ENCODE measurements at places on chromosomes 4 and X.
A peak's percentile ranks its signal among the peaks of the same experiment; 100 is the strongest.

DNA sequence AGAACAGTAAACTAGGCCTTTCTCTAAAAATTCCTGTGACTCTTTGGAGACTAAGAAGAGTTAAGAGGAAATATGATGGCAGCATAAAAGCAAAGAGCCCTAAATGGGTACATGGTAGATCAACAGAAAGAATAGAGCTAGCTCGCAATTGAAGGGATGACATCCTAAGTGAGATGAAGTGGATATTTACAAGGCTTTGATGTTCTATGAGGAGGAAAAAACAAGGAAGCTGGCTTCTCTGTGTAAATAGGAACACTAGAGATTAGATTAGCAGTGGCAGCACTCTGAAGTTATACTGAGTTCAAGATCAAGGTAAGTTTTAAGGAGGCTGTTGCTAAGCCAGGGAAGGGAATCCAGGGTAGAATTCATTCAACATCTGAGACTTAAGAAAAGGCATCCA, 73.1 kb upstream of the MBNL3 start:
- no peak for DNase-seq

- DNase-seq: no peak
Measured at GRCh38 chr4:965048-965765, 8.2 kb downstream of the DGKQ start.

- DNase-seq: no peak
Measured at GRCh38 chr4:106548446-106549044, 180.0 kb upstream of the GIMD1 start.

DNA sequence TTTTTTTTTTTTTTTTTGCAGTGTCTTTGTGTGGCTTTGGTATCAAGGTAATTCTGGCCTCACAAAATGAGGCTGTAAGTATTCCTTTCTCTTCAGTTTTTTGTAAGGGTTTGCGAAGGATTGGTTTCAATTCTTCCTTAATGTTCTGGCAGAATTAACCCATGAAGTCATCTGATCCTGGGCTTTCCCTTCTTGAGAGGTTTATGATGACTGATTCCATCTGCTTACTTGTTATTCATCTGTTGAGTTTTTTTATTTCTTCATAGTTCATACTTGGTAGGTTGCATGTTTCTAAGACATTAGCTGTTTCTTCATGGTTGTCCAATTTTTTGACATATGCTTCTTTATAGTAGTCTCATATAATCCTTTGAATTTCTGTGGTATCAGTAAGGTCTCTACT, 181.4 kb upstream of the PDE5A start:
- no peak for DNase-seq

- DNase-seq: no peak
Measured at GRCh38 chr4:123477711-123478209, 81.2 kb downstream of the SPRY1 start.

- DNase-seq: peak; percentile 52
Measured at GRCh38 chr4:185504098-185505047, 30.9 kb downstream of the PDLIM3 start.

DNA sequence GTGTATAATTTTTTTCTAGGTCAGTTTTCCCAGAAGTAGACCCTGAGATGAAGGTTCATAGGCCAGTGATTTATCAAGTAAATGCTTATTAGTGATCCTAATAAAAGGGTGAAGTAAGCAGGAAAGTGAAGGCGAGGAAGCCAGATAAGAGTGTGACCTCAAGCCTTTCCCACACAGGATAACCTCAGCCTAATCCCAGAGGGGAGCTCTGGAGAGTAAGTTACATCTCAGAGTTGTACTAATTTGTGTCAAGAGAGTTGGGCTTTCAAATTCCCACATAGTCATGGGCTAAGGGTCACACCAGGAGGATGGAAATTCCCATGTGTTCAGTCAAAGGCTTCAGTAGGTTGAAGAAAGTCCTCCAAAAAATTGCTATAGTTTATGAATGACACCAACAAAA, 191.4 kb downstream of the ADGRA3 start:
- DNase-seq: no peak

DNA sequence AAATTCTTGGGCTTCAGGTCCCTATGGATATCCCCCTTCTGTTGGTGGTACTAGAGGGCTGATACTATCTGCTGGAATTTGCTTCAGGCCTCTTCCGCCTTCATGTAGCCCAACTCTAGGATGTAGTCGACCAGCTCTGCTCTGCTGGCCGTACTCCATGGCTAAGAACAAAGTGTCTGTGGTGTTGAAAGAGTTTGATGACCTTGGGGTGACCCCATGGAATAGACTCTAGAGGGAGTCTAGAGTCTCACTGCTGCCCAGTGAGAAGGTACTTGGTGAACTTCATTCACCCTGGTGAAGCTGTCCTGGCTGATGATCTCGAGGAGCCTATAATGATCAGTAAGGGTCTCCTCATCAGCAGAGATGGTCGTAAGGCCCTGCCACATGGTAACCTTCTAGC, 11.7 kb downstream of the SOWAHB start:
- no peak for DNase-seq

GRCh38 chr4:98512918-98513317, 145.5 kb downstream of the TSPAN5 start:
- DNase-seq: no peak

DNA sequence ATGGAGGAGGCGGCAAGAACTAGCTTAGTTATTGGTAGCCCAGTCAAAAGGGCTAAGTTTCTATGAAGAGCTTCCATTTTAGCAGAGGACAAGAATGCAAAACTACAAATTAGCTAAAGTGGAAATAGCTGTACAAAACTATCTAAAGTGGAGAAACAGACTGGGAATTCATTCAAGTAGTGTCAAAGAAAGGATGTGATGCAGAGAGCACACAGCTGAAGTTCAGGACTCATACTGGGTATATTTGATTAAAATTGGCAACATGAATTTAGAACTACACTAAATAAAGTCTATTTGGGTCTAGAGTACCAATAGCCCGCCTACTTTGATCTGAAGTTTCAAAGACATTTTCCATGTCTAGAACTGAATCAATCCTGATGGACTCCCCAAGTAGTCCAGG, 33.1 kb upstream of the GNRHR start:
- DNase-seq: no peak

DNA sequence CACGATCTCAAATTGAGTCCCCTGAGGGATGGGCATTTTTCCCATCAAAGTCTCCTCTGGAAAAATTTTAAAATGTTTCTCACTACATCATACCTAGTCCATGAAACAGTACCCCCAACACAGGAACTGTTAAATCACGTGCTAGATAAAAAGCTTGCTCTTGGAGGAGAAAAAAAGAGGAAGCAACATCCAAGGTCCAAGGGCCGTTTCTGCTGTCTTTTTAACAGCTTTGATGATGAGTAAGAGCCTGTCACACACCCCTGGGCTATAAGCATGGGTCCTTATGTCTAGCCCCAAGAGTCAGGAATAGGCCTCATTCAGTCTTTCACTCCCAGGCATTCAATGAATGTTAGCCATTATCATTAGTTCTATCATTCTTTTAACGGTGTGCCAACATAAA, 128.9 kb downstream of the SH3KBP1 start:
- DNase-seq: no peak

DNA sequence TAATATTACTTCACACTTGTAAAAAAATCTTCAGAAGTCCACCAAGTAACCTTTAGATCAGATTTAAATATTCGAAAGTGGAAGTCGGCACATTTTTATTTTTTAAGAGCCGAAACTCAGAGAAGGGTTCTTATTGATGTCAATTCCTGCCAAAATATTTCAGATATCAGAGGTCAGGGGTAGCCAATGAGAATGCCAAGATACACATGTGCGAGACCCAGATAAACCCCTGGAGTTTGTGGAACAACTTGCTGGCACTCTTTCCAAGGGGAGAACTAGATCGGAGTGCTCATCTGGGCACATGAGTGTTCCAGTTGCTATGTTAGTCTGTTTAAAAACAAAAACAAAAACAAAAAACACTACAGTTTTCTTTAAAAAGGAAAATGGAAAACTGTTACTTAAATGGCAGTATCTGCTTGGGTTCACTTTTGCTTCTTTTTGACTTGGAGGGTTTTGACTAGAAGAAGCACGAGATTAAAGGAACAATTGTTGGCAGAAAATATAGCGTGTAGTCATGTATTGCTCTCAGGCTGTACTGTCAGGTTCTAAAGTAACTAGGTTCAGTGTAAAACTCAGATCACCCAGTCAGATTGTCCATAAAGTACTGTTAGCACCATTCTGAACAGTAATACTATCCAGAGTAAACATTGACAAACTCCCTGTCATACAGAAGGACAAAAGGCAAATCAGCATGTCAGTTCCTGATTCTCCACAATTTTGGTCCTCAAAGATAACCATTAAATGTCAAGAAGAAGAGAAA, 188.0 kb upstream of the PACRGL start:
- DNase-seq: no peak

GRCh38 chr4:35739308-35739707, 505.0 kb downstream of the ARAP2 start:
- DNase-seq: no peak

DNA sequence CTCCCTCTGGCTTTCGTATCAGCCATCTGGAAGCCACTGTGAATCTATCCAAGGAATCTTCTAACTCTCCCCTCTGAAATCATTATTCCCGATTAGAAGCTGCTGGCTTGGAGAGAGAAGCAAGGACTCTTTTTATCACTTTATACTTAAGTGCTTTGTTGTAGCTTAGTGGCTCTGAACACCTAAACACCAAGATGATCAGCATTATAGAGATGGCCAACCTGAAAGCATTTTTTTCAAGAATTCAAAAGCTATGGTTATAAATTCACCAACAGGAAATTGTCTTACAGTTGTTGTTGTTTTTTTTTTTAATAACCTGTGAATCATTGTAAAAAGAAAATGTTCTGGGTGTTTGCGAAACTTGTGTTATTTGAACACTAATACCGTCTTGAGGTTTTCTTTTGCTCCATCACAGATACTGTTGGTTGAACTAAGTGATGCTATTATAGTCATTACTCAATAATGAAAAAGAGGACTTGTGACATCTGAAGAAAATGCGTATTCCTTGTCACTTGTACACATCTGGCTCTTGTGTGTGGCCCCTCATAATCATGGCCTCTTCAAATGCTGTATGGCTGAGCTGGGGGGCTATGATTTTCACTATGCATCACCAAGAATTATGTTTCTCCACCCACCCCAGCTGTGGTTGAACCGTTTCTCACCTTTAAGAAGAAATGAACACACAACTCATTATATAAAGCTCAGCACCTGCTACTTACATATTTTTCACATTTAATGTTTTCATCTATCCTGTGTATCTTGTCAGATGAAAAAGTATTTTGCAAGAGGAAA, 11.8 kb upstream of the SMIM43 start:
- DNase-seq: no peak

DNA sequence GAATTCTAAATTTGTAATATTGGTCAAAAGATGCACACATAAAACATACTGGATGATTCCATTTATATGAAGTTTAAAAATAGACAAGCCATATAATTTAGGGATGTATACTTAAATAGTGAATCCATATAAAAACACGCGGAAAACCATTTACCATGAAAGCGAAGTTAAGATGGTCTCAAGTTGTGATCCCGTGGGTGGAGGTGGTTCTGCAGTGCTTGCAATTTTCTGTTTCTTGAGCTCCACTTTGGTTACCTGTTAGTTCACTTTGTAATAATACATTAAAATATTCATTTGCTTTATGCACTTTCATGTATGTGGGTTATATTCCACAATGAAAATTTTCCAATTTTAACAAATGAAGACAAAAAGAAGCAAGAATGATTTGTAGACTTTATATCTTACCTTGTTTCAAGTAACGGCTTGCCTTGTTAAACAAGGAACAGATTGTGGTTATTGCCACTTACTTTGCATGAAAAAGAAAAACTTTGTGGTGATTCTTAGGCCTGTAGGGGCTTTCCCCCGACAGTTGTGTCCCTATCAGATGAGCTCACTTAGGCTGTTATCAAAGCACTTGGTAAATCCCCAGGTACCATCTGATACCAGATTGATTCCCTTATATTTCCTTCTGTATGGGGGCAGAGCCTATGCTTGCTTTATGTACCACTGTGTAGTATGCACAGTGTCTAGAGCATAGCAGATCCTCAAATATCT, 12.2 kb downstream of the UCP1 start:
- DNase-seq: no peak

DNA sequence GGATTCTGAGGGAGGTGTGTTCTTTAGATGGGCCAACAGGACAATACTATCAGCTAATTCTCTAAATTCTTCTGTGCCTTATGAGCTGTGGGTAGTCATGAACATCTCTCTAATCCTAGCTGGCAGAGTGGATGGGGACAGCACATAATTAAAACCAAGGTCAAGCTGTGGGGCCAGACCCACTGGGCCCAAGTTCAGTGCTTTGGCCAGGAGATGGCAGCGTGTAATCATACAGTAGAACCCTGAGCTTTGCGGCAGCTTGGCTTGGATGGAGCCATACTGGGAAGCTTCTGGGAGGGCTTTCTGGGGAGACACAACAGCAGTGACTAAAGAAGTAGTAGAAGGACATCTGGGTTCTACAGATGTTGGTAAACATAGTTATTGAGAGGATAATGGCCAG, 140.3 kb upstream of the CXCL13 start:
- peak; percentile 1 for DNase-seq

DNA sequence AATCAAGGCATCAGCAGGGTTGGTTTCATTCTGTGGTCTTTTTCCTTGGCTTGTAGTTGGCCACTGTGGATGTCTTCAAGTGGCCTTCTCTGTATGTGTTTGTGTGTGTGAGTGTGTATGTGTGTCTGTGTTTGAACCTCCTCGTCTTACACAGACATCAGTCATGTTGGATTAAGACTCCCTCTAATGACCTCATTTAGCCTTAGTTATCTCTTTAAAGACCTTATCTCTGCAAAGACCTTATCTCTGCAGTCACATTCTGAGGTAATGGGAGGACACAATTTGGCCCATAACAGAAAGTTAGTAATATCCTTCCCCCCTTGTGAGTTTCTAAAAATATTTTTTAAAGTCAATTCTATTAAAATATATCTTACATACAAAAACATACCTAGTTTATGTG, 126.7 kb downstream of the EMCN start:
- DNase-seq: no peak

DNA sequence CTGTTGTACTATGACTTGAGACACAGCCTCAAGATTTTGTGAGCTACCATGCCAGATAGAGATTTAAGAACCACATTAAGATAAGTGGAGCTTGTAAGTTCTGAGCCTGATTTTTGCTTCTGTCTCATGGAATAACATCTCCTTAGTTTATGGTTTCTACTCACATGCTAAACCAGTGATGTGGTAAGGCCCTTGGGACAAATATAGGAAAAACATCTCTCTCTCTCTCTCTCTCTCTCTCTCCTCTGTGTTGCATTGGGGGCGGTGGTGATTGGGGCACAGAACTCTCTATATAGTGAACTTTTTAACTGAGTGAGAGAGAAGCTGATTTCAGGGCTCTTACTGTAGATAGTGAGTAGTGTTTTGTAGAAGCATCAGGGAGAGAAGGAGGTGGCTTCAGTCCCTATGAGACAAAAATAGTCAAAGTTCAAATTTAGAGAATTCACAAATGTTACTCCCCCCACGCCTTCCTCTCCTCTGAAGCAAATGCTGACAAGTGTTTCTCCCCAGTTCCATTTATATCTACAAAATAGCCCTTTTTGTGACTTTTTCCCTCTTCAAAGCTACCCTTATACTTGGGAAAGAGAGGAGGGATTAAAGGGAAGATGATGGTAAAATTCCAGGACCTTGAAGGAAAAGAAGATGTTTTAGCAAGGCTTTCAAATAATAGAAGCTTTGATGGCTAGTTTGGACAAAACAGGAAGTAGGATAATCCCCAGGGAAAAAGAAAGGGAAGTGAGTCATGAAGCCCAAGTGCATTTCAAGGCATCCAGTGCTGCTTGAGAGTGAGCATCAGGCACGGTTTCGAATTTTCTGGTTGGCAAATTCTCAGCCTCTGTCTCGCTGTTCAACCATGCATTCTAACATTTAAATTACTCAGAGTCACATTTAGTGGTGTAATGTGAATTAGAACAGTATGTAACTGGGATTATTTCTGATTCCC, 134.3 kb upstream of the AP1S2 start:
- DNase-seq: no peak
